ENCODE measurements at places on chromosomes 7 and 10. TPM values are rescaled to one million over a fixed set of nuclear protein-coding genes. Genes with fewer than 3 reads are reported as not detected.
A peak's percentile ranks its signal among the peaks of the same experiment; 100 is the strongest.

- DNase-seq = peak; percentile 89
These were observed 47.5 kb downstream of the INSYN2A start for GRCh38 chr10:127148933-127149220.

GRCh38 chr10:50620899-50621298 is 2.9 kb downstream of the SGMS1 start:
- DNase-seq = no peak

- no peak for DNase-seq
These were observed 27.7 kb downstream of the HIP1 start for GRCh38 chr7:75711076-75711475.

DNA sequence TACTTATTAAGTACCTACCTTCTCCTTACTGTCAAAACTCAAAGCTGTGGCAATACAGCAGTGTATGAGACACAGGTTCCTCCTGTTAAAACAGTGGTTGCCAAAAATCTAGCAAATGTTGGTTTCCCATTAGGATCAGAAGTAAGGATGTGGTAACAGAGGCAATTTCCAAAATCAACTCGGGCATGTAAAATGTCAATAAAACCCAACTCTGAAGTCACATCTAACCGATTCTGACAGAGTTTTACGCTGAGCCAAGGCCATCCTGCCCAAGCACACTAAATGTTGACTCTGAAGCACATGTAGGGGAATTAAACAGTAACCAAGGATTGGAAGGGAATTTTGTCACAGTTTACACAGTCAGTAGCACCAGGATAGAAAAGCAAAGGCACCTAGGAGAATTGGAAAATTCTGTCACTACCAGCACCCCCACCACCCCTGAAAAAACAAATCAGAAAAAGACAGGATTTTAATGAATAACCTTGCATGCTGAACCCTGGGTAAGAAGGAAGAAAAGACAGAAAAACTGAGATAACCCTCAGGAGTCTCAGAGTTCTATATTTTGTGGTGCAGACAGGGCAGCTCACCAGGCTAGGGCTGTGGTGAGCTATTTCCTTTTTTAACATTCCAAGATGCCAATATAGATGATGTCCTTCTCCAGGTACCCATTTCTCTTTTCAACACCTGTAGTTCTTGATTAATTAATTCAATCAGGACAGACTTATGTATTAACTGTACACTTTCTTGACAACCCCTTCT is 119.5 kb downstream of the DOCK4 start:
- peak; percentile 30 for DNase-seq

DNA sequence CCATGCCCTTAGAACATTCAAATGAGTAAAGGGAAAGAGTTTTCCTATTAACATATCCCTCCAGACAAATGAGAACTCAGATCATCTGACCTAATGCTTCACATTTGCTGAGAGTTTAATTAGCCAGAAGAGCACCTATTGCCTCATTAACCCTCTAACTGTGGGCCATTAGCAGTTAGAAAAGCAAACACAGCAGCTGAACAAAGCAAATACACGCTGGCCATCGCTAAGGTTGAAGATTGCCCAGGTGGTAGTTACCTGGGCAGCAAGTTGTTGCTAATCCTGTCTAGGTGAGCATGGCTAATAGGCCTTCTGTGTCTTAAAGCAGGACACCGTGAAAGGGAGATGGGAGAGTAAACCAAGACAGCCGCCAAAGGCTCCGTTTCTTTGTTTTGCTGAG is 49.9 kb upstream of the UCN3 start:
- no peak for DNase-seq

CYP2W1 gene
- total RNA-seq = not detected

TMEM140 gene
- 0.36 TPM for total RNA-seq

EXOSC1 gene
- total RNA-seq = 34.2 TPM
